ENCODE measurements at places on chromosomes 3 and 15.

DNA sequence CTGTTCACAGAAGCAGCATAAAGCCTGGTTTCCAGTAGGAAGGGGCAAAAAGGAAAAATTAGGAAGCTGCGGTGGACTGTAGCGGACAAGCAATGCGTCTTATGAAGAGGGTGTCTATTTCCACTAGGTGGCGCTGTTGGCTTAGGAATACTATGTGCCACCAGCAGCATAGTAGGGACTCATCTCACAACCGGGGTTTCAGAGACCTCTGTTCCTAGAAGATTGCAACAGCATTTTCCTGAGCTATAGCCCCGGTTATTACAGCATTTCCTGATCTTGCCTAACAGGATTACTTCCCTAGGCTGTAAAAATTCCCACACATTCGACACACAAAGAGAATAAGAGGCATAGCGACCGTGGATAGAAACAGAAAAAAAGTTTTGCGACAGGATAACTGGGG is 683.0 kb downstream of the TBL1XR1 start:
- no peak for DNase-seq

GRCh38 chr3:27031476-27031875 is 337.7 kb downstream of the NEK10 start:
- DNase-seq = no peak

- no peak for DNase-seq
Observed at GRCh38 chr3:61805510-61806080, 244.2 kb downstream of the PTPRG start.

GRCh38 chr3:125671461-125672243 is 76.4 kb upstream of the OSBPL11 start:
- no peak for DNase-seq

- no peak for DNase-seq
Observed at GRCh38 chr15:95303713-95304112, 1026.8 kb upstream of the NR2F2 start.

- DNase-seq = no peak
Observed at GRCh38 chr3:184742676-184743135, 30.8 kb upstream of the MAGEF1 start.

DNA sequence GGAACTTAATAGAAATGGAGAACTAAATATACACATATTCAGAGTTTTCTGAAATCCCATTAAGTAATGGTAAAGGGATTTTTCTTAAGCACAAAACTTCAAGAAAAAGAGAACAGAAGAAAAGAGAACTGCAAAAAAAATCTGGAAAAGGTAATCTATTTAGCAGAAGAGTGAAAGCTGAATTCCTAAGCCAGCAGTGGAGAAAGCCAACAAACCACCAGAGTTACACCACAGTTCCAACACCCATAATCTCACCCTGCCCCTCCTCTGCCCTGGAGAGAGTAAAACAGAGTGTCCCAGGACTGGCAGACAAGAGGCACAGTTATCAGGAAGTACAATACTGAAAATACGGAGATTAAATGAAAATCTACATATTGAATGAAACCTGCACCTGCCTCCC is 29.4 kb downstream of the TP53BP1 start:
- DNase-seq = no peak

GRCh38 chr3:27560484-27561056 is 76.4 kb upstream of the SLC4A7 start:
- no peak for DNase-seq

DNA sequence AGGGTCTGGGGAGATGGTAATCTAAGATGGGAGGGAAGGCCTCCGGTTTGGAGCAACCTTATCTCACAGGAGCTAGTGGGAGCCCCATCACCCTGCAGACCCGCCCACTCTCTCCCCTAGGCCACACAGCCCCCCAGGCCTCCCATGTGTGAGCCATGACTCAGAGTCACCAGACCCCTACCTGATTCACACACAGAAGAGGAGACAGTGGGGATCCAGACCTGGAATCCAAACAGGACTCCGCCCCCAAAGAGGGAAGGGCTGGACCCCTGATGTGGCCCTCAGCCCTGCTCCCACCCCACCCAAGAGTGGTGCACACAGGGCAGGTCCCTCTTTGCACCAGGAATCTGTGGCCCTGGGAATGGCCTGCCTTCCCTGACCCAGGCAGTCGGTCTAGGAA is 97.4 kb downstream of the ADCY5 start:
- no peak for DNase-seq

GRCh38 chr3:64341296-64341695 is 116.0 kb upstream of the PRICKLE2 start:
- DNase-seq = no peak

DNA sequence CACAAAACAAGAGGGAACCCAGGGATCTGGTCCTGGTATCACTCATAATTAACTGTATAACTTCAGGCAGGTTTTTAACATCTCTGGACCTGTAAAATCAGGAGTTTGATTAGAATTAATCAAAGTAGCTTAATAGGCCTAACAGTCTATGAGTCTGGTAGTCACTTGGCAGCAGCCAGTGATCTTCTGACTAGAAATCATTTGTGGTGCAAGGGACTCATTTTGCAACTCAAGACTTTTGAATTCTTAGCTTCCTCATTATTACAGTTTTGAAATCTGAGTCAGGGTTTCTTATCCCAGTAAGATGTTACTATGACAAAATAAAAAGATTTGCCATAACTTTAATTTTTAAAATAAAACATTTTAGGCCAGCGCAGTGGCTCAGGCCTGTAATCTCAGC is 70.8 kb downstream of the TMCC1 start:
- no peak for DNase-seq

- no peak for DNase-seq
Observed at GRCh38 chr3:184176377-184177330, 2.0 kb downstream of the AP2M1 start.

DNA sequence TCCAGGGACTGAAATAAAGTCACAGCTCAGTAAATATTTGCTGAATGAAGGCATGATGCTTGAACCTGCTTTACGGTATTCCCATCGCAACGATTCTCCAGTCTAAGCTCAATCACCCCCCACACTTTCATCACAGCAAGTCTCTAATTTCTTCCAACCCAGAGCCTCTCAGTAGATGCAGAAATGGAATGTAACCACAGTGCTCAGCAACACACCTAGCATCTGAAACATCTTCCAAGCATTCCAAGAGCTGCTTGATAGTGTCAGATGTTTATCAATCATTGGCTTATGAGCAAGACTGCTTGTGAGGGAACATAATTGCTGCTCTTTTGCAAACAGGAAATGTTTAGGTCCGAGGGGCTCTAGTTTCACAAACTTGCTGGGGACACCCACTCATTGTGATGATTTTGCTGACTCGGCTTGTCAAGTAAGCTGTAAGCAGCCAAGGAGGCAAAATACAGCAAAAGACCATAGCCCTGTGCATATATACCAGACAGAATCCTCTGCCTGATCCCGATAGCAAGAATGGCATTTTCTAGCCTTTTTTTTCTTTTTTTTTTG is 751.2 kb downstream of the NR2F2 start:
- DNase-seq = no peak

- DNase-seq = no peak
Observed at GRCh38 chr3:8882171-8882593, 81.1 kb downstream of the RAD18 start.

- no peak for DNase-seq
Observed at GRCh38 chr3:11569156-11569741, 74.5 kb downstream of the VGLL4 start.

- no peak for DNase-seq
Observed at GRCh38 chr3:59374818-59375211, 325.0 kb upstream of the CFAP20DC start.

DNA sequence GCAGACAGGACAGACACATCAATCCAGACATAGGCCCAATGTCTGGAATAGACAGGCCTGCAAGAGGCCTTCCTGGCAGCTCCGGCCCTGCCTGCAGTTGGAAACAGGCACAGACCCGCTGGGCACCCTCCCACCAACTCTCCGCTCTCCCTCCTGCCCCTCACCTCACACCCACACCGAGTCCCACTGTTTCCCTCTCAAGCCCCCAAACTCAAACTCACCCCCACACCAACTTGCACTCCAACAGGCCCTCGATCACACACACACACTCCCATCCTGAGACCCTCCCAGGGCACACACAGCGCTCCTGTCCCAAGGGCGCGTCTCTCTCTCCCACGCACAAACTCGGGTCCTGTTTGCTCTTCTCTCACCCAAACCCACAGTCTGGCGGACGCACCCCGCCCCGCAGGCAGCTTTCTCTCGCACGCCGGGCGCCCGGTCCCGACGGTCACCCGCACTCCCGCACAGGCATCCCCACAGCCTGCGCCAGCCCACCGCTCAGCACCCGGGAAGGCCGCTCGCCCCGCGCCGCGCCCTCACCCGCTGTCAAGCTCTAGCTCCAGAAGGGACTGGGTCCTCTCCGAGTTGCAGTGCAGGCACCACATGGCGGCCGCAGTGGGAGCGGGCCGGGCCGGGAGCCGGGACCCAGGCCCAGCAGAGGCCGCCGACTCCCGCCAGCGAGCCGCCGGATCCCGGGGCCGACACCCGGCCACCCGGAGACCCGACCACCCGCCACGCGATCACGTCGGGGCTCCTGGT is 106.2 kb downstream of the IQSEC1 start:
- DNase-seq = no peak

DNA sequence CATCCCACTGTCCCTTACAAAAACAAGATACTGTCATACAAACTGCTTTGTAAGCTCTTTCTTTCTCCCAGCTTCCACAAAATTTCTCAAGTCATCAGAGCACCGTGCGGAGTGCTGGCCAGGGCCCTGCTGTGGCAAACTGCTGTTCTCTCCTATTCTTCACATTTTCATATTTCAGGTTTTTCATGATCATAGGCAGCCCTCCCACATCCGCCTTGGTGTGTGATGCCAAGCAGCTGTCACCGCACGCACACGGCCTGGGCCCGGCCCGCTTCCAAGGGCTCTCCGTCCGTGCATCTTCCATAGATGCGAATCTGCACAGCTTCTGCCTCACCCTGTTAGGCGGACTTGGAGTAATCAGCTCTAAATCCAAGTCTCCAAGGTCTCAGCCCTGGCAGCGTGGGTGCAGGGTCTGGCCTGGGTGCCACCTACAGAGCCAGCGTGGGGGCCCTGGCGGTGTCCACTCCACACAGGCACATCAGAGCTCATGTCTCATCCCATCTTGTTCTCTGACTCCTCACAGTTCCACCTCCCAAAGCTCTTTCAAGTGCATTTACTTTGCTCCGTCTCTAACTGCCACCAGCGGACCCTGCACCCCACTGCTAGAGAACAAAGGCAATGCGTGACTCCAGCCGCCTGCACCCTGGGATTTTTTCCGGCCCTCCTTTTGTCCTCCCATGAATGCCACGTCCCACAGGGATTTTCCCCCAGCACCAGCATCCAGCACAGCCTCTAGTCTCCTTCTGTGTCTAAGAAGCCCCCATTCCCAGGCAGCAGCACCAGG is 27.2 kb downstream of the CYFIP1 start:
- DNase-seq = no peak

GRCh38 chr3:172129850-172130716 is 90.7 kb downstream of the FNDC3B start:
- no peak for DNase-seq

- no peak for DNase-seq
Observed at GRCh38 chr3:13121553-13122001, 48.3 kb upstream of the IQSEC1 start.

- DNase-seq = no peak
Observed at GRCh38 chr15:41876689-41877088, 17.2 kb downstream of the SPTBN5 start.

GRCh38 chr15:25850154-25851111 is 12.7 kb downstream of the ATP10A start:
- no peak for DNase-seq

GRCh38 chr3:81440661-81441060 is 320.8 kb downstream of the GBE1 start:
- no peak for DNase-seq

- no peak for DNase-seq
Observed at GRCh38 chr15:66730168-66731021, 28.4 kb downstream of the SMAD6 start.

GRCh38 chr3:115652738-115653137 is 29.4 kb downstream of the GAP43 start:
- DNase-seq = no peak

DNA sequence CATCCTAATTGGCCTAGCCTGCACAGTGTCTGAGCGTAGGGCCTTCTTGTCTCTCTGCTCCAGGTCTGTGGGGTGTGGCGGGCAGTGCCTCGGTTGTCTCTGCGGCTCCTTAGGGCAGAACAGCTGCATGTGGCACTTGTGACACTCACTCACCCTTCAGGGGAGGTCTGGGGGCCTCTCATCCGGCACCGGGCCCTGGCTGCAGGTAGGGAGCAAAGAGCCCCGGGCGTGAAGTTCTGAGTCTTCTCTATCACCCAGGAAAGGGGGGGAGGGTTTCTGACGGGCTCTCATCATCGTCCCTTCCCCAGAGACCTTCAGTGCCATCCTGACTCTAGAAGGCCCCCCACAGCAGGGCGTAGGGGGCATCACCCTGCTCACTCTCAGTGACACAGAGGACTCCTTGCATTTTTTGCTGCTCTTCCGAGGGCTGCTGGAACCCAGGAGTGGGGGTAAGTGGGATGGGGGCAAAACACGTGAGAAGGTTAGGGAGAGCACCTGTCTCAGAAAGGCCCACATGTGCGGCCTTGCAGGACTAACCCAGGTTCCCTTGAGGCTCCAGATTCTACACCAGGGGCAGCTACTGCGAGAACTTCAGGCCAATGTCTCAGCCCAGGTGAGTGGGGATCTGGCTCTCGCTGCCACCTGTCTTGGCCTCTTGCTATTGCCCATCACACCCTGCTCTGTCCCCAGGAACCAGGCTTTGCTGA is 2.6 kb downstream of the CHRD start:
- no peak for DNase-seq

GRCh38 chr15:29139072-29139471 is 130.6 kb downstream of the NSMCE3 start:
- DNase-seq = no peak

DNA sequence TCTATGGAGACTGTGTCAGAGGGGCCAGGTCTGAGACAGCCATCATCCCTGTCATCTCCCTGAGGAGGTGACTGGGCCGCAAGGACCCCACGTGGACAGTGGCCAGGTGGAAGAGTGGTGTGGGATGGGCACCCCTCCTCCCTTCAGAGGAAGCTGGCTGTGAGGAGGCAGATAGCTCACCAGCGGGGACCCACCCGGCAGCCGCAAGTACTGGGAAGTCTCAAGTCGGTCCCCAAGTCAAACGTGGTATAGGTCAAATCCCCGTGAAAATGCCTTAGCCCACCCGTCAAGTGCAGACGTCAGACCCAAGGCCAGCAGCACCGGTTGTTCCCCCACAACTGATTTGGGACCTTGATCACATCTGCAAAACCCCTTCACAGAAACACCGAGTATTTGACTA is 12.3 kb upstream of the KLF13 start:
- no peak for DNase-seq

DNA sequence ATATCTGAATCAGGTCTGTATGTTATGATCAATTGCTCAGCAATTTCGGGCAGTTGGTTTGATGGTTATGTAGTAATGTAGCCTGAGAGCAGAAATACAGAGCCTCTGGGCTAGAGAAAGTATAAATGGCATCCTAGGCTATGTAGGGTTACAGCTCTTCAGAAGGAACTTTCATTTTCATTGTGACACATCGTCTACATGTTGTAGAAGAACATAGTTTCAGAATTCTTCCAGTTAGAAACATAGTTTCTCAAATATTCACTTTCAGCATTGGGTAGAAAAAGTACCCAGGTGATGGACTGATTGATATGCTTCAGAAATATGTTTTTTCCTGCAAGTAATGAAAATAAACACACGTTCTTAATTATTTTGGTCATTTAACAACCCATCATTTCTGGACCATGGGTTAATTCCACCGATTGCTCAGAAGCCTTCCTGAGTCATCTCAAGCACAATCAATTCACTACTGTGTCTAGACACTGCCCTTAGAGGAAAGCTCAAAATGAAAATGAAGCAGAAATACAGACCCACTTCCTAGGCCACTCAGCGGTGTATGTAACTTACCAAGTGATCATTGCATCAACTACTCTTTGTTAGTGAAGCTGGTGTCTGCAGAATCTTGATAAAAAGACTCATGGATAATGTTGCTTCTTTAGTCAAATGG is 88.8 kb upstream of the TSEN2 start:
- no peak for DNase-seq
